HepG2 (cell line): ENCODE measurements at places on chromosomes 12 and 14. TPM values are rescaled to one million over a fixed set of nuclear protein-coding genes. Genes with fewer than 3 reads are reported as not detected.

DNA sequence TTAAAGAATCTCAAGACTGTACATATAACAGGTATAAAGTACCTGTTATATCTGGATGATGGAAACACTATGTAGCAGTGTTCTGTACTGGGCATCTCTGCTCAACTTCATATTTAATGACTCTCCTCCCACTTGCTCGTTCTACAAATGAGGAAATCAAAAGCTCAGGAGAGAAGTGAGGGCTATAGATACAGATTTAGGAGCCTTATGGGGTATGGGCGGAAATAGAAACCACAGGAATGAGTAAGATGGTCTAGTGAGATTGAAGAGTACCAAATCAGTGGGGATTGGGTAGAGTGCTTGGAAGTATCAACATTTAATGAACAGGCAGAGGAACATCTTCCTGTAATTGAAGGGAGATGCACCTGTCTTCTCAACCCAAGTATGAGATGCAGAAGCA lies 23.8 kb upstream of the POLR3B start:
- DNase-seq, result no peak
- no peak overlapping the region for H3K4me3 ChIP-seq
- no peaks in the 10 kb centered on the region; the same call in 2 of the 3 replicates for H3K36me3 ChIP-seq
- no peak overlapping the region for H3K27ac ChIP-seq

CARMIL3 gene
- total RNA-seq, result 0.13 and 0.27 TPM in 2 replicates

C14orf39 gene
- not detected in 2 replicates for total RNA-seq

- H3K4me1 ChIP-seq, result no peaks in the 10 kb centered on the region
- no peaks in the 10 kb centered on the region for H3K36me3 ChIP-seq
- no peak for DNase-seq
- no peaks in the 10 kb centered on the region for H3K27me3 ChIP-seq
- no peak overlapping the region for H3K27ac ChIP-seq
Observed at GRCh38 chr12:7712841-7713442, 1.7 kb downstream of the DPPA3 start.

- no peaks in the 10 kb centered on the region for H3K27me3 ChIP-seq
- peaks cover 10% of the 10 kb centered on the region for H3K4me1 ChIP-seq
- no peaks in the 10 kb centered on the region for H3K36me3 ChIP-seq
- no peak overlapping the region for H3K27ac ChIP-seq
- DNase-seq, result no peak
Observed at GRCh38 chr14:102486513-102487203, 22.9 kb downstream of the ANKRD9 start.
